NB4 (cell line): ENCODE measurements at places on chromosomes 7 and 10.

- DNase-seq: no peak
Measured at GRCh38 chr10:49220031-49220430, 31.8 kb upstream of the TMEM273 start.

- DNase-seq: no peak
Measured at GRCh38 chr10:9294865-9295264, 1240.4 kb downstream of the GATA3 start.

DNA sequence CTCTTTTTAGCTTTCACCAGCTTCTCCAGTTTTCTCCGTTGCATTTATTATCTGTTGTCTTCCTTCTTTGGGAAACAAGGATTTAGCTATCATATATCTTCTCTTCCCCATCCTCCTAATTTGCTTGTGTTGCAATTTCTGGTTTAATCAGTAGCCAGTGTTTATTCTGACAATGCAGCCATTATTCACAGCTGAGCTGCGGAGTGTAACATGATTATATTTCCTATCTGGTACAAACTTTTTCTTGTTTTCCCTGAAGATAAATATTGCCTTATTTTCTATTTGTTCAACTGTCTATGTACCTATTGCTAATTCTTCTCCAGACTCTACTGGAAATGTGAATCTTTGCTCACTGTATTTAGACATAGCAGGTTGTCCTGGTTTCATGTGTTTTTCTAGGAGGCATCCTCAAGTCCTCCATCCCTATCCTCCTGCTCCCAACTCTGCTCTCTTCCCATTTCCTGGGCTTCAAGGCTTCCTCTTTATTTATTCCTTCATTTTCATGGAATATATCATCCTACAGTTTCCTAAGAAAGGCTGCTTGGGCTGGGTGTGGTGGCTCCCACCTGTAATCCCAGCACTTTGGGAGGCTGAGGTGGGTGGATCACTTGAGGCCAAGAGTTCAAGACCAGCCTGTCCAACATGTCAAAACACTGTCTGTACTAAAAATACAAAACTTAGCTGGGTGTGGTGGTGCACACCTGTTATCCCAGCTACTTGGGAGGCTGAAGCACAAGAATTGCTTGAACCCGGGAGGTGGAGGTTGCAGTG, 72.4 kb upstream of the KDM7A start:
- DNase-seq: no peak

- DNase-seq: peak; percentile 59
Measured at GRCh38 chr10:12077580-12078180, 8.9 kb downstream of the DHTKD1 start.

DNA sequence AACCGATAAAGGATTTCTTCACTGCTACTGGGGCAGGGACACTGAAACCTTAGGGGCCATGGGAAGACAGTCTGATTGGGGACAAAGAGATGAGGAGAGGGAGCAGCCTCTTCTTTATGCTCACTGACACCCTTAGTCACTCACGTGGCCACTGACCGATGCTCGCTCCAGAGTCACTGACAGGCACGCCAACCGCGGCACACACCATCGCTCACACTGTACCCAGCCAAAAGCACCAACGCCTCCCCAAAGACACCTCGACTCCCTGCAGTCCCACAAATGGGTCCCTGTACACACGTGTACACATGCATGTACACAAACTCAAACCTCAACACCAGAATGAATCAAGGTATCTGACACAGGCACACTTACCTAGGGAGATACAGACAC, 35.3 kb upstream of the SLF2 start:
- no peak for DNase-seq

DNA sequence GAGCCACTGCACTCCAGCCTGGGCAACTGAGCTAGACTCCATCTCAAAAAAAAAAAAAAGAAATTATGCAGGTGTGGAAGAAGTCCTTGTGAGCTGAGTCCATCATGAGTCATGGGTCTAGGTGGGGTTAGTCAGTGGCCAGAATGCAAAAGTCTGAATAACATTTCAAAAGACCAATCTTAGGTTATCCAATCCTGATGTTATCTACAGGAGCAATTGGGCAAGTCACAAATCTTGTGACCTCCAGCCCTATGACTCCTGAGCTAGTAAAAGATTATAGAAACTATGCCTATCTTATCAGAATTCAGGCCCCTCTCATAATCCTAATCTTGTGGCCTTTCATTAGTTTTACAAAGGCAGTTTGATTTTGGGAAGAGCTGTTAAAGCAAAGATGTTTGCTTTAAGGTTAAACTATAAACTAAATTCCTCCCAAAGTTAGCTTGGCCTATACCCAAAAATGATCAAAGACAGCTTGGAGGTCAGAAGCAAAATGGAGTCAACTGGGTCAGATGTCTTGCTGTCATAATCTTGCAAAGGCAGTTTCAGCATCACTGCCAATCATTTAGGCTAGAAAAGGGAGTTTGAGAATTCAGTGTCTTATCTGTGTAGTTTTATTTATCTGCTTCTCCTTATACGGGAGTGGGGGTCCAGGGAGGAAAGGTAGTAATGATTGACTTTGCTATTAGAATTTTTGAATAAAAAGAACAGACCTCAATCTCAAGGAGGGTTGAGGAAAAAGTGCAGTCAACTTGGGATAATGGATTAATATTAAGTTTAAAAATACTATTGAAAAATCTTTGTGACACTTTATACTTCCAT, 71.2 kb upstream of the TRIM24 start:
- no peak for DNase-seq

GRCh38 chr7:37546677-37547076, 98.0 kb upstream of the ELMO1 start:
- DNase-seq: no peak

- no peak for DNase-seq
Measured at GRCh38 chr7:44268671-44269070, 56.7 kb downstream of the CAMK2B start.

- no peak for DNase-seq
Measured at GRCh38 chr10:91564026-91564425, 68.8 kb downstream of the PPP1R3C start.

DNA sequence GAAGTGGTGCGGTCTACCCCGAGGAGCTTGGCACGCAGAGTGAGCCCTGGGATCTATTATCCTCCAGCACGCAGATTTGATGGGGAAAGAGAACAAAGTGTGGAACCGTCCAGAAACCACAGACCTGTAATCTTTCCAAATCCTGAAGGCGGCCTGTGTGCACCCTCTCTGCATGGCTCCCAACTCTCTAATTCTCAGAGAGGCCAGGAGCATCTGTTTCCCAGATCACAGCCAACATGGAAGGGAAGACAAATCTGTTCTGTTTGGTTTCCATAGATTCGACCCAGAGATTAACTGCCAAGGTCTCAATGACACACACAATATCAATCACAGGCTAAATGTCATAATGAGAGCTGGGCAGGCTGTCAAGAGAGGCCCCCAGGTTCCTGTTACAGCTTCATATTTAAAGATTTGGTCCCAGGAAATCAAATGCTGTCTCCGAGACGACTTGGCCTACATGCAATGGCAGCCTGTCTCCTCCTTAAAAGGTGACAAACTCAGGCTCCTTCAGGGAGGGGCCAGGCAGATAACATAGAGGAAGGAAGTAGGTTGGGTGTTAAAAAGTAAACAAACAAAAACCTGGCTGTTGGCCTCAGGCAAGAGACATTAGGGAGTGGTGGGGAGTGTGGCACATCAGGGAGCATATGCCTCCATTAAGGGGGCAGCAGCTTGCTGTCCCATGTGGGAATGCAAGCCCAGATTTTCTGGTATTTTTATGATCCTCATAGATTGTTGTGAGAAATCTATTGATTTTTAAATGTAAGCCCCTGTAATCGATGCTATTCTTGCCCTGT, 48.8 kb upstream of the SAMD8 start:
- no peak for DNase-seq

DNA sequence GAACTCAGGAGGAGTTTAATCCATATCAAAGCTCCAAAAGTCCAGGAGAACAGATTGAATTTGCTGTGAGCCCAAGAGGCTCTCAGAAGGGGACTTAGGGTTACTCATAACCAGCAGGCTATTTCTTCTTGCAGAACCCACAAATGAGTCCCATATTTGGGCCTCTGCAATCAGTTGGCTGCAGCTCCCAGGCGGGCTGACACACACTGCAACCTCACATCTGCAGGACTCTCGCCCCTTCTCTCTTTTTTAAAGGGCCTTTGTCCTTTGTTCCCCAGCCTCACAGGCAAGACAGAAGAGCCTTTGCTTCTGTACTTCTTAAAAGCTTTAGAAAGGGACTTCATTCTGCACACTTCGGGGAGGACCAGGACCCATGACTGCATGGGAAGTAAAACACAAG, 26.7 kb downstream of the CREB3L2 start:
- no peak for DNase-seq

DNA sequence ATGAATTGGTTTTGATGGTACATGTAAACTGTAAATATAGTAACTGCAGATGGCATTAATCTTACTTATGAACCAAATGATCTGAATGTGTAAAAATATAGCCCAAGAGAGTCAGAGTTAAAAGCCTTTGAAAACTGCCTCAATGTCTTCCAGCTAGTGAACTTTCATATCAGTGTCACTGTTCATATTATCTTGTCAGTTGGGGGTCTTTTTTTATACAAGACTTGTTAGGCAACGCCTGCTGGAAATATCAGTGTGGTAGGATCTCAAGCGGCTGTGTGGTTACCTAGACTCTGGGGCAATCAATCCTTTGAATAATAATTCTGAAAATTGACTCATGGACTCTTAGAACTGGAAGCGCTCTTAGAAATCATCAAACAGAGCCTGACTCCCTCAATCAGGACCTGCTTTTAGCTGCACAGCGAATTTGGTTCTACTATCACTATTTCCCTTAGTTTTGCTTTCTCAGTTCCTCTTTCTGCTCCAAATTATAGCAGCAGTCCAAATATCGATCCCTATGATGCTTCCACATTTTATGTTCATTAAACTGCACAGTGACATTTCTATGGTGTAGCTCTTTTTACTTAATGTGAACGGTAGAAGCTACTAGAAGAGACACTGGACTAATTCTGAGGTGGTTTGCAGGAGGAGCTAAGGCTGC, 100.1 kb upstream of the COL1A2 start:
- no peak for DNase-seq

- no peak for DNase-seq
Measured at GRCh38 chr10:184911-185310, 49.7 kb downstream of the ZMYND11 start.

- DNase-seq: no peak
Measured at GRCh38 chr10:43012578-43012977, 64.3 kb upstream of the RET start.

GRCh38 chr7:95550546-95550945, 45.8 kb downstream of the PDK4 start:
- DNase-seq: no peak

- DNase-seq: no peak
Measured at GRCh38 chr10:1739751-1740150, 2.4 kb upstream of the ADARB2 start.

DNA sequence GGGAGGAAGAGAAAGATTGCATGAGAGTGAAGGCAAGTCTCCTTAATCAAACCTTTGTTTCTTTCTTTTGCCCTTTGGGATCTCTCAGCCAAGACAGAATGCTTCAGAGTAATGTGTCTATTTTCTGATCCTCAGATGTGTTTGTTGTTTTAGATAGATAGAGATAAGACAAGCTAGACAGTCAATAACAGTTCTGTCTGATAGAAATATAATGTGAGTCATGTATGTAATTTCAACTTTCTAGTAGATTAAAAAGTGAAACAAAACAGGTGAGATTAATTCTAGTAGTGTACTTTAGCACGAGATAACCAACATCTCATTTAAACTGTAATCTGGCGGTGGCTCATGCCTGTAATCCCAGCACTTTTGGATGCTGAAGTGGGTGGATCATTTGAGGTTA, 159.2 kb downstream of the GATA3 start:
- no peak for DNase-seq

DNA sequence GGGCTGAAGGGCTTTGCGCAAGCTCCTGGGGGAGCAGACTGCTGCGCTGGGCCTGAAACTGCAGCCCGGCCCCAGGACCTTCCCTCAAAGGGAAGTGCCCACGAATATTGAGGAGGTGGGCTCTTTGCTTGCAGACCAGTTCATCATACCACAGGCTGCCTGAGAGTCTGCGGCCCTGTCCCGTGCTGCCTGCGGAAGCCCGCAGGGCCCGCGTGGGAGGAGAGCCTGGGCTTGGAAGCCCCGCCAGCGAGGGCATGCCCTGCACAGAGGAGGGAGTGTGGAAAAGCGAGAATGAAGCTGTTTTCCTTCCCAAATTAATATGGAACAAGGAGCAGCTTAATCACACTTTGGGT, 83.6 kb upstream of the MKI67 start:
- peak; percentile 15 for DNase-seq

GRCh38 chr10:69415049-69415448, 1.7 kb downstream of the TACR2 start:
- no peak for DNase-seq

GRCh38 chr7:41567031-41567730, 135.7 kb downstream of the INHBA start:
- peak; percentile 68 for DNase-seq

DNA sequence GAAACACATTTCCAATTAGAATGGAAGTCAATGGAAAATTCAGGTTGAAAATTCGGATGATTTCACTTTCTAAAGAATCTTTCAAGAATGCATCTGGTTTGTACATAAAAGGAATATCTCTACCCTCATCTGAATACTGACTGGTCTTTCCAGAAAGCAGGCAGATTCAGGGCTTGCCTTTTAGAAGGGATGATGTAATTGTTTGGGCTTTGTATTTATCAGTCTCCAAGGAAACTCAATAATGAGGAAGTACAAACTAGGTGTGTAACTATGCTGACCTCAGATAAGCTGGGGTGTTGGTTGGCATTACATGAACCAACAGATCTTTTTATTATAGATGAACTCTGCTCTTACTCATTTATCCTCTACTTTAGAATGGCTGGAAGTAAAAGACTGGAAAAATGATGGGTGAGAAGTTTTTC, 24.1 kb downstream of the PDLIM1 start:
- peak; percentile 52 for DNase-seq

- DNase-seq: no peak
Measured at GRCh38 chr7:100752994-100753393, 19.6 kb downstream of the ZAN start.

GRCh38 chr10:99742701-99743100, 10.7 kb downstream of the CUTC start:
- DNase-seq: no peak

- DNase-seq: no peak
Measured at GRCh38 chr10:61761825-61762217, 99.1 kb downstream of the CABCOCO1 start.

DNA sequence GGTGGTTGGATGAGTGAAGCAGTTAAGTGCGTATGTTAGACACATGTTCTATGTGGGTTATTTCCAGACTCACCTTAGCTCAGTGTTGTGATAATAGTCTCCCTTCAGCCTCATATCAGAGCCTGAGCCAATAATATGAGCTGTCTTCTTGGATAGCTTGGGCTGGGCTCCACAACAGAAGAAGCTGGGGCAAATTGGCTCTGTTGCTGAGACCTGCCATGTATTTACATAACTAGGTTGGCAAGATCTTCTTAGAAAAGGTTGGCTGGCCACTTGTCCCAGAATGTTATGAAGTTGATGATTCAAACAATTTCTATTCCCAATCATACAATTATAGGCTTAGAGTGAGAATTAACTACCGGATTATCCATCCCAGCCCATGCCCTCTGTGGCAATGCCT, 35.7 kb upstream of the CREB5 start:
- DNase-seq: no peak
